ENCODE measurements at places on chromosomes 16 and 17.

GRCh38 chr16:7834771-7835431 is 502.3 kb downstream of the RBFOX1 start:
- no peak for DNase-seq

DNA sequence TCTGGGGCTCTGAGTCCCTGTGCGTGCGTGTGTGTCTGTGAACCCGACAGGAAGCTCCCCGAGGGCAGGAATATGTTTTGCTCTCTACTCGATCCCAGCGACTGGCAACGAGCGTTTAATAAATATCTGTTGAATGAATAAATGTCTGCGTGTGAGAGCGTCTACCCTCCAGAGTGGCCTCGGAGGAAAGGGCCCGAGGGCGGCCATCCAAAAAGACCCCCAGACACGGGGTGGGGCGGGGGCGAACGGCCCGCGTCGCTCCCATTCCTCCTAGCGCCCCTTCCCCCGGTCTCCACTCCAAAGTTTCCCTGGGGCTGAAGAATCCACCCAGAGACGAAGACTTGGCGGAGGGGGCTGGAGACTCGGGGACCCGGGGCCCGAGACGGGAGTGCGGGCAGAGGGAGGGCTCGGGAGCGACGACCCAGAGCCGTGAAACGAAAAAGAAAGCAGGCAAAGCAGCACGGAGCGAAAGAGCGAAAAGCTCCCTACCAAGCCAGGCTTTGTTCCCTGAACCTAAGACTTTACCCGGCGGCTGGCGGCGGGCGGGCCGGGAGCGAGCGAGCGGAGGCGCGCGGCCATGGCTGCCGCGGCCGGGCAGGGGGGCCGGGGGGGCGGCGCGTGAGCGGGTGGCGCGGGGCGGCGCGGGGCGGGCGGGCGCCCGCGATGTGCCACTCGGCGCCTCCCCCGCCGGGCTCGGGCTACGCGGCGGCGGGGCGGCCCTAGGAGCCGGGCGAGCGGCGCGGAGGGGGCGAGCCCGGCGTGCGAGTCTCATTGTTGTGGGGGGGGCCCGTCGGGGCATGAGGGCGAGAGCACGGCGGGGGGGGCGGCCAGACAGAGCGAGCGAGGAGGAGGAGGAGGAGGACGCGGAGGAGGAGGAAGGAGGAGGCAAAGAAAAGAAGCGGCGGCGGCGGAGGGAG is at the start of gene MLLT6:
MLLT6 (plus strand) TSS at position 668 of the 917 bp plus-strand sequence. CDS start 360 bp downstream, outside the sequence.
- DNase-seq, result peak; percentile 80

GRCh38 chr17:43662413-43663141 is 855 bp upstream of the MEOX1 start:
- no peak for DNase-seq

- DNase-seq, result peak; percentile 73
Observed at GRCh38 chr17:5587438-5588032, 3.2 kb upstream of the NLRP1 start.

DNA sequence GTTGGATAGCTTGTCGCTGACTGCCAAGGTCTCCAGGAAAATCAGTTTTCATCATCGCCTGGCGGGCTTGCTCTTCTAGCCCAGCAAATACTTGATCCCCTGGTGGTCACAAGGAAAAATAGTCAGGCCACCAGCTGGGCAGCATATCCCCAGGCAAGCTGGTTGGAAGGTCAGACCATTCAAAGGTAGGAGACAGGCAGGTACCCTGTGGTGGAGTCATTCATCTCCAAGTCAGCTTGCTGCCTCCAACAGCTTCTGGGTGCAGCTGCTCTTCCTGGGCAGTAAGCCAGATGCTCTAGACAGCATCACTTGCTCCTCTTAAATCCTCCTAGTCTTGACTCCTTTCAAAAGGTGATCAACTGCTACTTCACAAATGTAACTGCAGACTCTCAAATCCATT is 16.0 kb downstream of the ZNF821 start:
- no peak for DNase-seq

GRCh38 chr16:18945233-18945632 is 19.0 kb upstream of the SMG1 start:
- DNase-seq, result no peak

DNA sequence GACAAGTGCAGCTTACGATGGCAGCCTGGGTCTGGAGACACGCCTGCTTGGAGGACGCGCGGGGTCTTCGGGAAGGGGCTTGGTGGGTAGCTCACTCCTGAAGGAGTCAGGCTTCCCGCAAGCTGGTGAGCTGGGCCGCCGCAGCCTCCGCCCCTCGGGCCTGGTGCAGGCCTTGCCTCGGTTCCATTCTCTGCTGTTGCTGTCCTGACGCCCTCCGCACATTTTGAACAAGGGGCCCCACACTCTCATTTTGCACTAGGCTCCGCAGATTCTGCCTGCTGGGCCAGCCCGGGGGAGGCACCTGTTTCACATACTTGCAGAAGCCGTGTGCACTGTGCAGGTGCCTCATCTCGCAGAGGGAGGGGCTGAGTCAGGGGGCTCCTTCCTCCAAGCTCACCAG is 31.9 kb upstream of the CBX4 start:
- no peak for DNase-seq

DNA sequence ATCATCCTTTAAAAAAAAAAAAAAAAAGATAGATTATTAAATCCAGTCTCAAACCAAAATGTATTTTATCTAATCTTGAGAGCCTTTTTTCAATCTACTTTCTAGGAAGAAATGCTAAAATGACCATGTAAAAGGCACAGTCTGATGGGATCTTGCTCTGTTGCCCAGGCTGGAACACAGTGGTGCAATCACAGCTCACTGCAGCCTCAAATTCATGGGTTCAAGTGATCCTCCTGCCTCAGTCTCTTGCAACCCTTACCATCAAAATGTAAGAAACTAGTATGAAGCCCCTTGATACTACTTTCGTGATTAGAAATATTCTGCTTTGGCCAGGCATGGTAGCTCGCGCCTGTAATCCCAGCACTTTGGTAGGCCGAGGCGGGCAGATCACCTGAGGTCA is 70.8 kb downstream of the HELZ start:
- no peak for DNase-seq

- no peak for DNase-seq
Observed at GRCh38 chr17:4247361-4247970, 16.3 kb downstream of the ANKFY1 start.

GRCh38 chr17:68937890-68938514 is 17.2 kb downstream of the ABCA8 start:
- DNase-seq, result no peak

GRCh38 chr17:35088356-35088880 is 24.9 kb upstream of the RFFL start:
- DNase-seq, result peak; percentile 45
